Stimulated activated CD8-positive, alpha-beta memory T cell treated with anti-CD3 and anti-CD28 coated beads, Interleukin-4, amount 100 ng/mL, for 1 hour (primary cell): ENCODE measurements at places on chromosomes 6 and 20.

DNA sequence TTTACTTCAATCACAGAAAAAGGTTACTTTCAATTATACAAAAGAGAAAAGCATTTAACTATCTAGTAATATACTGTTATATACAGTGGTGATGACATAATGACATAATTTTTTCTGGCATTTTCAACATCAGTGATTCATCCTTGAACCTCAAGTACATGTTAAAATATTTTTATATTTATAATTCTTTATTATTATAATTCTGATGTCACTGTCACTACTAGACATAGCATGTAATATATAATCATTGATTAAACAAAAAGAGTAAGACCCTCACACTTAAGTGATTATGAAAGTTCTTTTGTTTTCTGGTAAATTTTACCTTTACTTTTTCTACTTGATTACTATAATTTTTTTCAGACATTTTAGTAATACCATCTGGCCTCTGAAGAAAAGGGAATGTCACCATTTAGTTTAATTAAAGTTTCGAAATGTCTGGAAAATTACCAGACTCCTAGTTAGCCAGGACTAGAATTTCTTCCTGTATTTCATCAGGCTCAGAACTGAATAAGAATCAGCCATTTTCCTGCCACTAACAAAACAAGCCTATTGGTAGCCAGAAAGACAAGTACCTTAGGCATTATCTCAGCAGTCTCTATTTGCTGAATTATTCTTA is 71.5 kb downstream of the FILIP1 start:
- no peak for DNase-seq

GRCh38 chr6:23277521-23278179 is 708.3 kb downstream of the HDGFL1 start:
- no peak for DNase-seq

DNA sequence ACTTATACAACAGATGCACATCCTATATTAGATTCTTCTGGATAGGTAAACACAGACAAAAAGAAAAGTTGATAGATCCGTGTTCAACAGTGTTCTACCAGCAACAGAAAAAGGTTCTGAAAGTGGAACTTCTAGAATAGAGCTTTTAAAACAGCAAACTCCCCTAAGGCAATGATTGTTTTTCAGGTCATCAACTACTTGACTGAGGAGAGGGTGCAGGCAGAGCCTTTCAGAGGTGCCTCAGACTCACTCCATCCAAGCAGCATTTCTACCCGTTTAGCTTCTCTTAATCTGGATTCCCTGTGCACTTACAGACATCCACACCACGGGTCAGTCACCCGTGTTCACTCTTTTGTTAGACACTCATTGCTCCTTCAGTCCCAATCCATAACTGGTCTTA is 28.9 kb downstream of the FYN start:
- DNase-seq, result no peak

- DNase-seq, result no peak
These were observed 164.1 kb downstream of the HAO1 start for GRCh38 chr20:7776148-7776547.

- DNase-seq, result no peak
These were observed 90.0 kb downstream of the PERP start for GRCh38 chr6:138017166-138017757.

DNA sequence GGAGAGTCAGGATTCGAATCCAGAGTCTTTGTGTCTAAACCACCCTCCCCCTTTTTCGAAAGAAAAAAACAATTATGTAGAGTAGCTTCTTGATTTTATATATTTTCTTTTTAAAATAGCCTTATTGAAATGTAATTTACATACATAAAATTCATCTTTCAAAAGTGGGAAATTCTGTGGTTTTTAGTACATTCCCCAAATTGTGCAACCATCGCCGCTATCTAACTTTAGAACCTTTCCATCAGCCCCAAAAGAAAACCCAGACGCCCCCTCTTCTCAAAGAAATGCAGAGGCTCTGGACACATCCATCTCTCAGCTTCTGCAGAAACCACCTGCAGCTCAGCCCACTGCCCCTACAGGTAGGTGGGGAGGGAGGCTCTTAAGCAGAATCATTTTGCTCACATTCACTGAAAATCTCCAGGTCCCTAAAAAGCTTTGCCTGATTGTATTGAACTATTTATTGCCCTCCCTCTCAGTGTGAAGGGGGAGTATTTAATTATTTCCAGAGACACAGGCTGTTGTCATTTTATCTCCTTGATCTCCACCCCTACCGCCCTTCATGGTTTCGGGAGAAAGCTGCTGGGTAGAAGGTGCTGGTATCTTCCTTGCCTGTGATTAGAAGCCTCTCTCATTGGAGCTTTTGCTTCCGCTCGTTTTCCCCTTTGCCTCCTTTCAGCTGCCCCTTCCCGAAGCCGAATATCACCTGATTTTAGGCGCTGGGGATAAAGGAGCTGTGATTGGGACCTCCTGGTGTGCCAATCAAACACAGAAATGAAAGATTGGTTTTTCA is 68.7 kb upstream of the KCNG1 start:
- DNase-seq, result no peak

DNA sequence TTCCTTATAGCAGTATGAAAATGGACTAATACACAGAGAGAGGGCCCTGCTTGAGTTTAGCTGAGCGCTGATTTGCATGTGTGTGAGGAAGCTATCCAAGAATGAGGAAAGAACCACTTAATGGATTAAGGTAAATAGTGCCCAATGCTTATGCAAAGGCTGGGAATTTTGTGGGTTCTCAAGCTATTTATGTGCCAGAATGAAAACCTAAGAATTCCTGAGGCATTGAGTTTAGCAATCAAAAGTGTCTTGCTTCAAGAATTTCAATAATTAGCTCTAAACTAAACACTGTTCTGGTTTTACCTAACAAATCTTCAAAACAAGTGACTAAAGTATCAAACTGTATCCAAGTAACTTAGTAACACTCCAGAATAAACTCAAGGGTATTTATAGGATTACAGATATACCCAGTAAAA is 7.0 kb upstream of the OR14J1 start:
- DNase-seq, result no peak

DNA sequence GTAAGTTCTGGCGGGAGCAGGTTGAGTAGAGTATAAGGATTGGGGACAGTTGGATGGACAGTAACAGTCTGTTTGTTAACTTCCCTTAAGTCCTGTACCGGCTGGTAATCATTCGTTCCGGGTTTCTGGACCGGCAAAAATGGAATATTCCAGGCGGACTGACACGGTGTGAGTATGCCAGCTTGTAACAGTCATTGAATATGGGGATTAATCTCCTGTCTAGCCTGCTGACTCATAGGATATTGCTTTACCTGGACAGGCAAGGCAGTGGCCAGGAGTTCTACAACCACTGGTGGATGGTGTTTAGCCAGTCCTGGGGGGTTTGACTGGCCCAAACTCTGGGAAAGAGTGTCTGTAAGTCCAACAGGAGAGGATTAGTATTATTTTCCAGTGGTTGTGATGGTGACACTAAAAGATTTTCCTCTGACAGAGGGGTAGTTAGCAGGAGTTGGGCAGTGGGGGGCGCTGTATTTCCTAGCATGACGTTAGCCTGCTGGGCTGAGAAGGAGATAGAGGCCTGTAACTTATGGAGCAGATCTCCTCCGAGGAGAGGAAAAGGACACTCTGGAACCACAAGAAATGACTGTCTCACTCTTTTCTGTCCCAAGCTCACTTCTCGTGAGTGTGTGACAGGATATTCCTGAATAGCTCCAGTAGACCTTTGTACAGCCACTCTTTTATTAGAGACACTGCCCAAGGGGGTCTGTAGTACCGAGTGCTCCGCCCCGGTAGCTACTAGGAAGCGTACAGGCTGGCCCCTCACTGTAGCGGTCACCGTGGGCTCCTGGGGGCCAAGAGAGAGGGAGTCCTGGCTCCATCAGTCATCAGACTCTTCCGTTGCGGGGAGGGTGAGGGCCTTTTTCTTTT is 152.2 kb downstream of the TRIM27 start:
- no peak for DNase-seq
